ENCODE measurements at places on chromosomes 1 and 21.

- no peak for DNase-seq
Measured at GRCh38 chr1:47527653-47528272, 89.9 kb downstream of the FOXD2 start.

- DNase-seq, result no peak
Measured at GRCh38 chr1:184757406-184757805, 2.7 kb upstream of the EDEM3 start.

- DNase-seq, result no peak
Measured at GRCh38 chr1:212410231-212410820, 4.4 kb downstream of the PACC1 start.

- peak; percentile 81 for DNase-seq
Measured at GRCh38 chr1:30749691-30750583, 7.6 kb downstream of the LAPTM5 start.

DNA sequence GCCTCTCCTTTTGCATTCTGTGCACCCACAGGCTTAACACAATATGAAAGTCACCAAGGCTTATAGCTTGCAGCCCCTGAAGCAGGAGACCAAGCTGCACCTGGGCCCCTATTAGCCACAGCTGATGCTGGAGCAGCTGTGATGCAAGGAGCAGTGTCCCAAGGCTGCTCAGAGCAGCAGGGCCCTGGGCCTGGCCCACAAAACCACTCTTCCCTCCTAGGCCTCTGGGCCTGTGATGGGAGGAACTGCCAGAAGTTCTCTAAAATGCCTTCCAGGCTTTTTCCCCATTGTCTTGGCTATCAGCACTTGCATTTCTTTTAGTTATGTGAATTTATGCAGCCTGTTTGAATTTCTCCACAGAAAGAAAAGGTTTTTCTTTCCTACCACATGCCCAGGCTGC lies 89.5 kb upstream of the KCTD3 start:
- DNase-seq, result no peak

DNA sequence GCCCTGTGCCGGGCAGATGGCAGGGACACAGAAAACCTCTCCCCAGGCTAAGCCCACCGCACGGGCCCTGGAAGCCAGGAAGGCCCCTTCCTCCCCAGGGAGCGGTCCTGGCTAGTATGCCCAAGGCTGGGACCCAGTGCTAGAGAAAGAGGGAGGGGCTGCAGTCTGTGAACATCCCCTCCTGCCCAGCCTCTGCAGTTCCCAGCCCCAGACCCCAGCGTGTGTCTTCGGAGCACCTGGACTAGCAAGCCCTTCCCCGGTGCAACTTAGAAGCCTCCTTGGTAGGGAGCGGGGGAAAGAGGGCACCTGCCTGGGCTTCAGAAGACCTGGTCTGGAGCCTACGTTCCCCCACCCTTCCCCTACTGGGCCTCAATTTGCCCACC lies 2.1 kb downstream of the PLEKHG5 start:
- DNase-seq, result no peak

DNA sequence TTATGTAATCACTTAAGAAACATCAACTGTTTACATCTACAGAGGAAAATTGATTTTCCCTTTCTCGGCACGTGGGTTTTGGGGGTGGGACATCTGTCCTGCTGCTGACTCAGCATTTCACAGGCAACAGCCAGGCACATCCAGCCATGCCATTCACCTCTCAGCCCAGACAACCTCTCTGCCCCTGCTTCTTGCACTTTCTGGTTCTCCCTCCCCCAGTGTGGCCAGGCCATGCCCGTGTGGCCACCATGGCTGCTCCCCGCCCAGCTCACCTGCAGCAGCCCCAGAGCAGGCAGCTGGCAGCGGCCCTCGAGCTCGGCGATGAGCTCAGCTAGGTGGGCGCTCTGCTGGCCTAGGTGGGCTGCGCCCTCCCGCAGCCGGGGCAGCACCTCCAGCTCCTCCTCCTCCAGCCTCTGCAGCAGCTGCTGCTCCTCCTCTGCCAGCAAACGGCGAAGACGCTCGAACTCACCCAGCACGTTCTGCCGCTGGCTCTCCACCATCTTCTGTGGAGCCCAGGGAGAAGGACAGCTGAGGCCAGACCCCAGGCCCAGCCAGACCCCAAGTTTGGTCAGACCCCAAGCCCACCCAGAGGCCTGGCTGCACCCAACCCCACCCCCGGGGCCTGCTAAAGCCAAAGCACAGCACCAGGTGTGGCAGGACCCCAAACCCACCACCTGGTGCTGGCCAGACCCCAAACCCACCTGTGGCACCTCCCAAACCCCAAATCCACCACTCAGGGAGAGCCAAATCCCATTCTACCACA lies 5.8 kb downstream of the TRIM11 start:
- no peak for DNase-seq

GRCh38 chr1:40784771-40785151 lies 1.2 kb downstream of the KCNQ4 start:
- DNase-seq, result no peak

- no peak for DNase-seq
Measured at GRCh38 chr1:162397039-162397448, 14.9 kb downstream of the SH2D1B start.

- DNase-seq, result peak; percentile 86
Measured at GRCh38 chr1:212291505-212292134, 6.4 kb downstream of the PPP2R5A start.

GRCh38 chr1:182069028-182069466 lies 7.5 kb upstream of the ZNF648 start:
- peak; percentile 70 for DNase-seq

DNA sequence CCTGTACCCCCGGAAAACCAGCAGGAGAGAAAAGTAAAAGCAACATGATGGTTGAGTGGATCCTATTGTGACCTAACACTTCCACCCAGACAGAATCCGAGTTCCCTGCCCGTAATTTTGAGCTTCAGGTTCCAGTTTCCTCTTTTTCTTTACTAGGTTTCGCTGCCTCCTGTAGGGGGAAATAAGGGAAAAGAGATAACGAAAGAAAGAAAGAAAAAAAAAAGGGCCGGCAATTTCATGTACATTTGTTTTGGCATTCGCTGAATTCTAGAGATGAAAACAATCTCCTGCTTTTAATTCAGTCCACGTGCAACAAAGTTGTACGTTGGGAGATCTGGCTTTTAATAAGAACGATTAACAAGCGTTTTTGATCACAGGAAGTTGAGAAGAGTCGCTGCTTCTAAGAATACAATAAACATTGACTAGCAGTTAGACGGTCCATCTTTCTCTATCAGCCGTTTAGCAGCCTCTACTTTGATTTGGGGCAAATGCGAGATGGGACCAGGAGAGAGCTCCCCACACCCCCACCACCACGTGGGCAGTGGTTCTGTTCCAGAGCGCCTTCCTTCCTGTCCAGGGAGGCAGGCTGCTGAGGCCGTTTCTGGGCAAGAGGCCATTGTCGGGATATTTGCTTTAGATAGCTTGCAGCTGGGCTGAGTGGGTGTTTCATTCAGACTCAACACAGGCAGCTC lies 155.9 kb upstream of the RUNX1 start:
- DNase-seq, result peak; percentile 90

DNA sequence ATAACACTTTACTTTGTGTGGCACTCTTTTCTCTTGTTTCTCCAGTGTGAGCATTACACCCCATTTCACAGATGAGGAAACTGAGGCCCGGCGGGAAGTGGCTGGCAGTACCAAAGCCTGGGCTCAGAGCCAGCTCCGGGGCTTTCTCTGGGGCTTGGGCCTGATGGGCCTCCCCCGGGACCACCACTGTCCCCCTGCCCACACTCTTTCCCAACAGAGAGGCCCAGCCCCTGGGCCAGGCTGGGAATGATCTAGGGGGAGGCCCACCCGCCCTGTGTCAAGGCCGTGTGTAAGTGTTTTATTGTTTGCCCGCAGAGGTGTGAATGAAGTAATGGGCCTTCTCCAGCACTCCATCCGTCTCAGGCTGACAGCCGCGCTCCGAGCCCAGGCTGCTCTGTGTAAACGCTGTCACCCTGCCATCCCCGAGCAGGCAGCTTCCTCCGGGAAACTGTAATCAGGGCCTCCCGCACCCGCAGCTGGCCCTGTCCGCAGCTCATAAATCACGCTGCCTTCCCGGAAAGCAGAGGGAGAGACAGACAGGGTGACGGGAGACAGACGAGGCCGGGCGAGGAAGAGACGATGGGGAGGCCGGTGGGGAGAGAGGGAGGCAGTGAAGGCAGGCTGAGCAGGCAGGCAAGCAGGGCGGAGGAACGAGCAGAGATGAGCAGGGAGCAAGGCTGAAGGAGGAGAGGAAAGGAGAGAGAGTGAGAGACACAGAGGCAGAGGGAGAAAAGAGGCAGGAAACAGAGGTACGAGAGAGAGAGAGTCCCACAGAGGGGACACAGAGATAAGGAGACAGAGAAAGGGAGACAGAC lies 109.7 kb upstream of the ZBTB40 start:
- DNase-seq, result peak; percentile 86

GRCh38 chr1:11858968-11859871 lies 475 bp upstream of the NPPB start:
- no peak for DNase-seq

DNA sequence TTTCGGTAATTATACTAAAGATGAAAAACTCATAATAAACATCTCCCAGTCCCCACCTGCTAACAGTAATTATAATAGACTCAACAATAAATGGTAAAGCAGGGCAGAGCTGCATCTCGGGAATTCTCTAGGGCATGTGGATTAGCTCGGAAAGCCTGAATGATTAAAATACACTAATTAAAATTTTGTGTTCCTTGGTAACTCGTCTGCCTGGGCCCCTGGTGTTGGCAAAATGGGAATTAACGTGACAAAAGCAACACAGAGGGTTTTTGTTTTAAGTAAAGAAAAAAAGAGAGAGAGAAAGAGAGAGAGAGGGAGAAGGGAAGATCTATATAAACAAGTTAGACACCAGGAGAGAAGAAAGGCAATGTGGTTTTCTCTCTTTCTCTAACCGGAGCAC lies 62.1 kb downstream of the CASZ1 start:
- no peak for DNase-seq

DNA sequence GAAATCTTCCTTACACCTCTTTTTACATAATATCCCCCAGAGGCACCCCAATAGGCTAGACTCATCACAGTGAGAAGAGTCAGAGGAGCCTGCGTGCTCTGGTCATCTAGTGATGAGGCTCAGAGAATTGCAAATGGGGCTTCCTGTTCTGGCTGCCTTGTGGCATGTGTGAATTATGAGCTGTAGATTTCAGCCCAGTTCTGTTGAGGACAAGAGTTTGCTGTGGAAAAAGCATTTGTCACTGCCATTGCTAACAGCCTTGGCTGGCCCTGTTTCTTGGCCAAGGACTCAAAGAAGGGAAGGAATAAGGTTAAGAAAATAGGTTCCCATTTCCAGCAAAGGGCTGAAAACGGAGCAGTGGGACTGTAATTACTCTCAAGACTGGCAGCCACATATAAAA lies 30.7 kb downstream of the MRAP start:
- DNase-seq, result no peak

GRCh38 chr1:179310721-179311120 lies 17.1 kb downstream of the SOAT1 start:
- no peak for DNase-seq

DNA sequence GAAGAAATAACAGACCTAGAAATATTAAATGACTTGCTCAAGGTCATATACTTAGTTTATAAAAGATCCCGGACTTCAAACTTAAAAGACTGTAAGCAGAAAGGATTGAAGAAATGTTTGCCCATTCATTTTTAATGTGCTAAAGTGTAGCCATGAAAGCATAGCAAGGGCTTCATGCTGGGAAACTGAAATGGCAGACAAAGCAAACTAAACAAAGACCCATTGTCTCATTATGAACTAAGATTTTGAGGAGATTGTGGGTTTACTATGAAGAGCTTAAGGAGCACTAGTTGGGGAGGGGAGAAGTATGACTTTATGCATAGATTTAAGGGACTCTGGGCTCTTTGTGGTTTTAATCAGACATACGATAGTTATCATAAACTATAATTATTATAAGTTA lies 26.3 kb downstream of the ADAMTS1 start:
- DNase-seq, result no peak

DNA sequence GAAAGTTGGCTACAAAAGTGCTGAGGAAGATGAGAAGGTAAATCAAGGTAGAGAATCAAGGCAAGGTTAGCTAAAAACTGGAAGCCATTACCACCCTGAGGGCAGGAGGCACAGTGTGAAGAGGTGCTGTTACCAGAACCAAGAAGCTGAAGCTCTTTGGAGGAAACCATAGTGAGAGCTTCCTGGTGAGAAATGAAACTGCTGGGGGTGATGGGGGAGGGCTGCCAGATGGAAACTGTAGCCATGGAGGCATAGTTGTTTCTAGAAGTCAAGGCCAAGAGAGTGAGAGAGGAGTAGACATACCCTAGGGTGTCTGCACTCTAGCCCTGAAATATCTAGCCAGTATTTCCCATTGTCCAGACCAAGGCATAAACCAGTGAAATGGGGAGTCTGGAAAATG lies 28.7 kb downstream of the IFI44 start:
- DNase-seq, result no peak

DNA sequence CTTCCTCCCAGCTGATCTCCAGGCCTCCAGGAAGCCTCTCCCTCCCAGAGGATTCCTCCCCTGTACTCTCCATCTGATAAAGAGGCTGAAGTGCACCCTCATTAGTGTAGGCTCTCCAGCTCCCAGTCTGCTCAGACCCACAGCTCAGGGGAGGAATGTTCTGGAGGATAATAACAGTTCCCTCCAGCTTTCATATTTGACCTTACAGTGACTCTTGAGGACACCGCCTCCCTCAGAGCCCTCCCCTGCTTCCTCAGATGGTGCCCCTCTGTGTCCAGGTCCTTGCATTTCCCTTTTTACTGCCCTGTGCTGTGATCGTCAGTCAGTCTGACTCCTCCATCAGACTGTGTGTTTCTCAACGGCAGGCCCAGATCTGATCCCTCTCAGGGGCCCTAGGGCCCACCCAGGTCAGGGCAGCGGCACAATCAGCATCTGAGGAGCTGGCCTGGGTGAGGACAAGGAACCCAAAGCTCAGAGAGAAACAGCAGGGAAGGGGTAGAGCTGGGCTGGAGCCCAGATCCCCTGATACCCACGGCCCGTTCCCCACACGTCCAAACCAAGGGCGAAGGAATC lies 1.1 kb upstream of the SHISAL2A start:
- DNase-seq, result no peak

- DNase-seq, result no peak
Measured at GRCh38 chr1:176560681-176561080, 97.7 kb downstream of the PAPPA2 start.

DNA sequence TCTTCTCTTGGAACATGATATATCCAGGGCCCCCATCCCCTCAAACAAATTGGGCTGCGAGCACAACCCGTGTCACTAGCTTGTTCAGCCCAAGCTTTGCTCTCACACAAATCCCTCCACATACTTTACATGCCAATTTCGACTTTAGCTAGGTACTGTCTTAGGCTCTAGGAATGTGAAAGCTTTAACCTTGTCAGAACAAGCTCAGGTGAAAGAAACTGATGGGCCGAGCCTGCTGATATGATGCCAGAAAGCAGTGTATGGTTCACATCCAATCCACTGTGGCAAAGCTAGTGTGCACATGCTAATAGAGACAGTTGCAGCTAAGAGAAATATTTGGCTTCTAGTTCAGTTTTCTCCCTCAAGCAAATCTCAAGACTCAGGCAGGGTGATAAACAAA lies 79.5 kb downstream of the TNFSF18 start:
- no peak for DNase-seq

GRCh38 chr1:81834921-81835698 lies 34.4 kb downstream of the ADGRL2 start:
- DNase-seq, result no peak
